ENCODE measurements at places on chromosomes 5 and 9.
A peak's percentile ranks its signal among the peaks of the same experiment; 100 is the strongest.

GRCh38 chr5:8839361-8840055 lies 706.4 kb downstream of the SEMA5A start:
- no peak for DNase-seq

DNA sequence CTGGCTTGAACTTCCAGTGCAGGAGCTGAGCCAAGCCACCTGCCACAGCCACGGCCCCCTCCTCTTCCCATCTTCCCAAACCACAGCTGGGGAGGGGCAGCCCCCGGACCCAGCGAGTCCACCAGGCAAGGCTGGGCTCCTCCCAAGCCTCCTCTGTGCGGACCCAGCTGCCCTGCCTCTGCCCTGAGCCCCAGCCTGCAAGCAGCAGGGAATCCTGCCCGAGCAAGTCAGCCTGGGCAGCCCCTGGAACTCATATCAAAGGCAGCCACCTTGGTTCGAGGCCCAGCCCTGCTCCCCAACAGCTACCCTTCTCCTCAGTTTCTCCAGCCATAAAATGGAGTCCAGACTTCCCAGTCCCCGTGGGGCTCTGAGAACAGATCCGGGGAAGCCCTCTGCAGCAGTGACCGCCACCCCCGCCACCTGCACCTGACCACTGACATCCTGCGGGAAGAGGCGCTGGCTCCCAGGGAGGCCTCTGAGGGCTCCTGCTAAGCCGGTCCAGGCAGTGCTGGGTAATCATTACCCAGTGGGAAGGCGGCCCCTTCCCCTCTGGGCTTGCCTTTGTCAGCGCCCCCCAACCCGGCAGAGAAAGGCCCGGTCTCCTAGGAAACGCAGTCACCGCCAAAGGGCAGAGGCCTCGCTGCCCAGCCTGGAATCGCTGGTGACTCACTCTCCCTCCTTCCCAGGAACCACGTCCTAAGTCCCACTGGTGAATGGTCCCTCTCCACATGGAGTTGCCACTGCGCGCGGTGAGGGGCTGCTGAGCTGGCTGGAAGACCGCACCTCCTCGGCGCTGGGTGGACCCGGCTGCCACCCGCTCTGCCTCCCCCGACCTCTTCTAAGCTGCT lies 1.5 kb downstream of the VAV2 start:
- peak; percentile 15 for DNase-seq

DNA sequence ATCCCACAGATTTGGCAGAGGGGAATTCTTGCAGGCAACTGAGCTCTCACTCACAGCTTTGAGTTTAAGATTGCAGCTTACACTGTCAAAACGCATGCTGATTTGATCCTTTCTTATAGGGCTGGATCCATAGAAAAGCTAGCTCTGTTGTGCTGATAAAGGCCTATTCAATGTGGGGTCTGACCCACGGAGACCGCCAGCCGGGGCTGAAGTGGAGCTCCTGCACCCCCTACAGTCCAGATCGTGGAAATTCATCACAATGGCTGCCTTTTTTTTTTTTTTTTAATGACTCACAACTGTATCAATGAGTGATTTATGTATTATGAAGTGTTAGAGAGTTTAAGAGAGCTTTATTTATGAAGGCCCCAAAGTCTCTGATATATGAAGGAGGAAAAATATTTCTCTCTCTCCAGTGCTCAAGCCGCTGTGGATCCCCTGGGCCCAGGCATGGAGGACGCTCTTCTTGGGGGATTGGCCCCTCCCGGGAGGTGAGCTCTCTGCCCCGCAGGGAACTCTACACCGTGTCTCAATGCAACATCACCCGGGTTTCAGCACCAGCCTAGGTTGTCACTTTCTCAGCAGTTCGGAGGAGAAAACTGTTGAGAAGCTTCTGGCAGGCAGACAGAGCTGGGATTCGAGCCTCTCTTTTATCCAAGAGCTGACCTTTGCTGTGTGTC lies 700.2 kb downstream of the IRX1 start:
- DNase-seq = peak; percentile 13

DNA sequence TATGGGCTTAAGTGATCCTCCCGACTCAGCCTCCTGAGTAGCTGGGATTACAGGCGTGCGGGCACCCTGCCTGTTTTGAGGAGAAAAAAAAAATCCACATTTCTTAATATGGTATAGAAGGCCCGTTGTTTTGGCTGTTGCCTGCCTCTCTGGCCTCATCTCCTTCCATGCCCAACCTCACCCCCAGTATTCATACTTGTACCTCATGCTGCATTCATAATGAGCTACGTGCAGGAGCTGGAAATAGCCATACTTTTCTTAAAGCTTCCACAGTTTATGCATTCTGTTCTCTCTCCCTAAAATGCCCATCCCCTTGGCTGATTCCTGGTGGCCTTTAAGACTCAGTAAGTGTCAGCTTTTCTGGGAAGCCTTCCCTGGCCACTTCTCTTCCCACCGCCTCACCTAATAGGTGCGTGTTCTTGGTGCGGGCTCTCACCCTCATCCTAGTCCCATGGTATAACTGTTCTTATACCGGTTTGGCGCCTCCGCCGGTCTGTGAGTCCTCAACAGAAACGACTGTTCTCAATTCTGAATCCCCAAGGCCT lies 2.1 kb upstream of the TPM2 start:
- no peak for DNase-seq

- DNase-seq = peak; percentile 37
Measured at GRCh38 chr5:219460-219863, 1.3 kb downstream of the SDHA start.

GRCh38 chr9:89093201-89093975 lies 85.2 kb downstream of the SHC3 start:
- no peak for DNase-seq

- DNase-seq = no peak
Measured at GRCh38 chr9:81268048-81268447, 421.3 kb downstream of the TLE1 start.

All from activated CD4-positive, alpha-beta T cell treated with anti-CD3 and anti-CD28 coated beads for 36 hours (primary cell).